AG04450 (cell line): ENCODE measurements at places on chromosomes 4 and X. TPM values are rescaled to one million over a fixed set of nuclear protein-coding genes. Genes with fewer than 3 reads are reported as not detected.

Gene PNMA6F
- polyA plus RNA-seq, result not detected in 2 replicates

Gene TBX22
- polyA plus RNA-seq, result not detected in 2 replicates

Gene BCOR
- 5.4 and 8.6 TPM in 2 replicates for polyA plus RNA-seq

DNA sequence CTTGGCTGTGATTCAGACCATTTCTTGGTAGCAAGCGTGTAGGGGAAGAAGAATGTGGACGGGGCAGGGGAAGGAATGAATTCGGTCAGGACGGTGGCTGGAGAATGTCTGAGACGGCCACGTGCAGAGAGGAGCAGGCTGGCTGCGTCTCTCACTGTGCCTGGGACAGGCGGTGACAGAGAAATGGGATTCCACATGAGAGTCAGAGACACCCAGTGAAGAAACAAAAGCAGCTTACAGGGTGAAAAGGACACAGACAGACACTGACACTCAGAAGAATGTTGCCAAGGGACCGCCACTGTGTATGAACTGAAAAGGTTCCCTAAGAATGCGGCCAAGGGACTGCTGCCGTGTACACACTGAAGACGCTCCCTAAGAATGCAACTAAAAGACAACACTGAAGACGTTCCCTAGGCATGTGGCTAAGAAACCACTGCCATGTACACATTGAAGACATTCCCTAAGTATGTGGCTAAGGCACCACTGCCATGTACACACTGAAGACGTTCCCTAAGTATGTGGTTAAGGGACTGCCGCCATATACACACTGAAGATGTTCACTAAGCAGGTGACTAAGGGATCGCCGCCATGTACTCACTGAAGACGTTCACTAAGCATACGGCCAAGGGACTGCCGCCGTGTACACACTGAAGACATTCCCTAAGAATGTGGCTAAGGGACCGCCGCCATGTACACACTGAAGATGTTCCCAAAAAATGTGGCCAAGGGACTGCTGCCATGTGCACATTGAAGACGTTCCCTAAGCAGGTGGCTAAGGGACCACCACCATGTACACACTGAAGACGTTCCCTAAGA is 49.1 kb downstream of the DHRSX start:
- no peak for DNase-seq

- no peak for DNase-seq
Measured at GRCh38 chrX:135944486-135944885, 29.3 kb downstream of the MMGT1 start.

GRCh38 chr4:61628727-61629126 is 428.6 kb downstream of the ADGRL3 start:
- DNase-seq, result no peak

- no peak for DNase-seq
Measured at GRCh38 chrX:17829566-17829965, 31.5 kb downstream of the RAI2 start.

GRCh38 chrX:66410806-66411205 is 228.1 kb downstream of the EDA2R start:
- no peak for DNase-seq

GRCh38 chr4:6201580-6202091 is 1.3 kb upstream of the JAKMIP1 start:
- DNase-seq, result no peak

GRCh38 chr4:155609455-155610059 is 57.1 kb upstream of the GUCY1A1 start:
- DNase-seq, result no peak

DNA sequence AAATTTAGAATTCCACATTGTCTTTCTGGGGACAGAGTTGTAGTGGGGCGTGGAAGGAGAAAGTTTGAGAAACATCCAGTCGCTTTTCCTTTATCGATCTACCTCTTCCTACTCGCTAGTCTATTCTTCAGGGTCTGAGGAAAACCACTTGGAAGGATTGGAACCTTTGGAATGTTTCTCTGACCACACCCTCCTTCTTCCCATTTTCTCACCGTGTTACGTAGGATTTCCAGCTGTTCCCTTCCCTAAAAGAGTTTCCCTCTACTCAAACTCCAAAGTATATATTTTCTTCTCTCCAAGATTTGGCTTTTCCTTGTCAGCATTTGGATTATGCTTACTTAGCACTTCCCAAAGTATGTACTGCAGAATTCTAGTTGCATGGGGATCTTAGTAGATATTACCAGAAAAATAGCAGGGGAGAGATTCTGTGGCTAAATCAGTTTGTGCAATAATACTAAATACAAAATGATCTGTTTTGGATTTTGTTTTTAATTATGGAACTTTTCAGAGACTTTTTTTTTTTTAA is 4.9 kb downstream of the ENPEP start:
- no peak for DNase-seq

- no peak for DNase-seq
Measured at GRCh38 chr4:134537701-134538100, 336.1 kb upstream of the PABPC4L start.

DNA sequence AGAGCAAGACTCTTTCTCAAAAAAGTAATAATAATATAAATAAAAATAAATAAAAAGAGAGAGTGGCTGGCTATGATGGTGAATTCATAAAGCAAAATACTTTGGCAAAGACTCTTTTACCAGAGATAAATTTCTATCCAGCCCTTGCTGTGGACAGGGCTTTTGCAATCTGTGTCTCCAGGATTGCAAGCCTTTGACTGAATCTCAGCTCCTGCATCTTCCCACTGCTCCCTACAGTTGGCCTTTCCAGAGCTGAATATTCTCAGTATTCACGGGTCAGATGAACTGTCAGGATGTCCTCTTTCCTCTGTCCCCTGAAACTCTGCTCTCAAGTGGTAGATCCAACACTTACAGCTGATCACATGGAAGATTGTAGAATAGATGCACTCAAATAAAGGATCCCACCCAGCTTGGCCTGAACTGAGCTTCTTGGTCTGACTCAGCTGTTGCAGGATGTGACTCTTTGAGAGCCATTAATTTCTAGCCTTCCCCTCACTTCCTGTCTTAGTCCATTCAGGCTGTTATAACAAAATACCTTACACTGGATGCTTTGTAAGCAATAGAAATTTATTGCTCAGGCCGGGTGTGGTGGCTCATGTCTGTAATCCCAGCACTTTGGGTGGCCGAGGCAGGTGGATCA is 123.4 kb upstream of the GUCY1A1 start:
- DNase-seq, result no peak
